ENCODE measurements at places on chromosomes 12 and 14. TPM values are rescaled to one million over a fixed set of nuclear protein-coding genes. Genes with fewer than 3 reads are reported as not detected.

OTUB2 gene
- 1.4 TPM for total RNA-seq

STAT6 gene
- 189 TPM for total RNA-seq

DNA sequence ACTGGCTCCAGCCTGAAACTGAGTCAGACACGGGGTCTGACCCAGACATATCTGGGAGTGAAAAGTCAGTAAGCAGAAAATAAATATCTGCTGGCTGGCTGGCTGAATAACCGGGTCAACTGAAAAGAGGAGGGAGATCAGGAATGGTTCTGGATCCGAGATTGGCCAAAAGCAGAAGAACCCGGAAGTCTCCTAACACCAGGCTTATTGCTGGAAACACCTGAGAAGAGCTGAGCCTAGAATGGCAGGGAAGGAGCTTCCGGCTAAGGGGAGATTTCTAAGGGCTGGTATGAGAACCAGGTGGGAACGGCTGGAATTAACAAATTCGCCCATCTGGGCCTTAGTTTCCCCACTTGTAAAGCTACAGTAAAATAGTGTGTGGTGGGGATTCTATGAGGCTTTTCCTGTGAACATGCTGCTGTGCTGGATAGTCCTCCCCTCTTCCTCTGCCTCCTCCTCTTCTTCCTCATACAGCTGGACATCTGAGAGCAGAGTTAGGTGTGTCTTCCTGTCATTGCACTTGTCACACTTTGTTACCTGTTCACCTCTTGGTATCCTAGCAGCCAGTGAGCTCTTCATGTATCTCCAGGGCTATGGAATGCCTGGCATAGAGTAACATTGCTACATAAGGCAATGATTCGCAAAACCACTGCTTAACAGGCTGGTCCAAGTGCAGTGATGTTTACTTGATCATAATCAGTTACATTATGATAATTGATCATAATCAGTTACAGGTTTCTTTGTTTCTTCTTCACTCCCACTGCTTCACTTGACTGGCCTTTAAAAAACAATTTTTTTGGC is 2.0 kb upstream of the SHMT2 start:
- H3K27ac ChIP-seq: no peak overlapping the region
- peaks cover 77% of the 10 kb centered on the region for H3K4me1 ChIP-seq
- peaks cover 38% of the 10 kb centered on the region for H3K27me3 ChIP-seq
- peaks cover 30% of the 10 kb centered on the region for H3K36me3 ChIP-seq
- no peak for DNase-seq

GRCh38 chr12:71134405-71134804 is 23.4 kb downstream of the TSPAN8 start:
- H3K4me3 ChIP-seq: no peak overlapping the region
- H3K27me3 ChIP-seq: no peaks in the 10 kb centered on the region
- no peaks in the 10 kb centered on the region for H3K4me1 ChIP-seq
- H3K27ac ChIP-seq: no peak overlapping the region

- no peaks in the 10 kb centered on the region for H3K27me3 ChIP-seq
- no peaks in the 10 kb centered on the region for H3K36me3 ChIP-seq
- DNase-seq: peak; percentile 59
- peaks cover 68% of the 10 kb centered on the region for H3K4me1 ChIP-seq
These were observed 1061.8 kb downstream of the BCL11B start for GRCh38 chr14:98210045-98210672.

SLC6A13 gene
- total RNA-seq: not detected

DNA sequence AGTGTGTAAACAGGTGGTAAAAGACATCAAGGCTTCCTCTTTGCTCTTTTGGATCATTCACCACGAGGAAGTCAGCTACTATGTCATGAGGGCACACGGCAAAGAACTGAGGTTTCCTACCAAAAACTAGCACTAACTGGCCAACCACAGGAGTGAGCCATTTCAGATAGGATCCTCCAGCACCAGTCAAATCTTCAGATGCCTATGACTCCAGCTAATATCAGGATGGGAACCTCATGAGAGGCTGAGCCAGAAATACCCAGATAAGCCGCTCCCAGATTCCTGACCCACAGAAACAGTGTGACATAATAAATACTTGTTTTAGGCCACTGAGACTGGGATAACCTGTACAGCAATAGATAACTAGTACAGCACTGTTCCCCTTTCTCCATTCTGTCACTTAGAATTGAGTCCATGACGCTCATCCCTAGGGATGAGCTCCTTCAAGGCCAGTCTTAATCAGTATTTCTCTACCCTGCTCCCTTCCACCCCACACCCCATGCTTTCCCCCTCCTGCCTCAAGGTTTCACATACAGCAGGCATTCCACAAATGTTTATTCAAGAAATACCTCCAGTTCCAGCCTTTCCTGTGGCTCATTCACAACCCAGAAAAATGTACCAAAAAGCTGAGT is 68.4 kb downstream of the PPM1H start:
- H3K4me3 ChIP-seq: no peak overlapping the region
- DNase-seq: no peak
- peaks cover 10% of the 10 kb centered on the region for H3K27me3 ChIP-seq
- H3K4me1 ChIP-seq: no peaks in the 10 kb centered on the region
- H3K36me3 ChIP-seq: no peaks in the 10 kb centered on the region

DTX3 gene
- total RNA-seq: 15.4 TPM

GRCh38 chr12:87687362-87687761 is 341.8 kb downstream of the C12orf50 start:
- H3K27me3 ChIP-seq: no peaks in the 10 kb centered on the region
- DNase-seq: no peak
- no peak overlapping the region for H3K4me3 ChIP-seq
- H3K36me3 ChIP-seq: no peaks in the 10 kb centered on the region
- H3K4me1 ChIP-seq: no peaks in the 10 kb centered on the region
- no peak overlapping the region for H3K27ac ChIP-seq

DNA sequence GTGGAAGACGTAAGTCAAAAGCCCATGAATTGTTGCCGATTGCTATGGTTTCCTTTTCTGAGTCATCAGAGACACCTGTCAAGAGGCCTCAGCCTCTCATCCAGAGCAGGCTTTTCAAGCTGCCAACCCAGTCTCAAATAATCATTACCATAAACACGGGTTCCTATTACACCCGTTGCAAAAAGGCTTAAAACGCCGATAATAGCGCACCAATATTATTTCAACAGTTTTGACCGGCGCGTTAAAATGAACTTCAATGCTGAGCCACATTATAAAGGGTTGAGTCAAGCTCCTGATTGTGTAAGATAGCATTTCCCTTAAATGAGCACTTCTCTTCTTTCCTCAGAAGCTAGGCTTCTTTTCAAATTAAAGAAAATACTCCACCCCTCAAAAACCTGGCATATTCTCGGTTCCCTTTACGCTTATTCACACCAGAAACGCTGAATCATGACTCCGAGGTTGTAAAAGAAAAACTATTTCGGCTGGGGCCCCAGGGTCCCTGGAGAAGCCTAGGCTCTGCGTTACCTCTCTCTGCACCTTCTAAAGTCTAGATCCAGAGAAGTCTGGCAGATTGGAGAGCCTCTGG is 1.4 kb downstream of the TMTC1 start:
- peaks cover 36% of the 10 kb centered on the region for H3K27me3 ChIP-seq
- H3K36me3 ChIP-seq: no peaks in the 10 kb centered on the region
- no peak for DNase-seq

DNA sequence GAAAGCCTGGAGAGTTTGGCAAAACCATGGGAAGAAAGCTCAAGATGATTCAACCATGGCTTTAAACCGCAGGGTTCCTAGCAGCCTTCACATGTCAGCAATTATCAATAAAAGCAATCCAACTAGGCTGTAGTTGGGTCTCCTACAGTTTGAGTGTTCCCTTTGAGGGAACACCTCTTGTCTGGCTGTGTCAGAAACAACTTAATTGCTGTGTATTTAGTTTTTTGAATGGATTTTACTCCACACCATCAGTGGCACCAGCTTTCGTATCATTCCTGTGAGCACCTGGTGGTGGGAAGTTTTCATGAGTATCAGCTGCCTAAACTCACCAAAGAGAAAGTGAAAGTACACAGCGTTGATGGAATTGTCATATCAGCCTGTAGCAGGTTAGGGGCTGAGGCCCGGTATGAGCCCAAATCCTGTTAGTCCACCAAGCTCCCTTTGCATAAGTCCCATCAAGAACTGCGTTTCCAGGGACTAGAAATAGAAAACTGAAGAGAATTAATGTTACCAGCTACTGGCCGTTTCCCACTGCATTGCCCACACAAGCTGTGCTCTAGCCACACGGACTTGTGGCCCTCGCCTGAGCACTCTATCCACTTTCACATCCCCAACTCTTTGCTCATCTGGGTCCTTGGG is 10.9 kb upstream of the IL26 start:
- H3K4me1 ChIP-seq: peaks cover 56% of the 10 kb centered on the region
- no peaks in the 10 kb centered on the region for H3K27me3 ChIP-seq
- H3K36me3 ChIP-seq: peaks cover 14% of the 10 kb centered on the region
- peak; percentile 57 for DNase-seq
- peak overlapping the region; percentile 91 for H3K27ac ChIP-seq

CDH24 gene
- total RNA-seq: 1.6 TPM

DNA sequence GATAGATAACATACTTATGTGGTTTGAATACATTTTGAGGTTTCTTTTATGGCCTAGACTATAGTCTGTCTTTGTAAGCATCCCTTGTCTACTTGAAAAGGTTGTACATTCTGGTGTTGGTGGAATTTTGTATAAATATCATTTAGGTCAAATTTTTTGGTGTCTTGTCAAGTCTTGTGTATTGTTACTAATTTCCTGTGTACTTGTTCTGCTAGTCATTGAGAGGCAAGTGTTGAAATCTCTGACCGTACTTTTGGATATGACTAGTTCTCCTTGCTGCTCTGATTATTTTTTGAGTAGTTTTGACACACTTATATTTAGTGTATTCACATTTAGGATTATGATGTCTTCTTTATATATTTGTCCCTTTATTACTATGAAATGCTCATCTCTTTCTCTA is 219.6 kb downstream of the CCDC91 start:
- H3K36me3 ChIP-seq: peaks cover 4% of the 10 kb centered on the region
- DNase-seq: no peak
- H3K27ac ChIP-seq: no peak overlapping the region
- no peaks in the 10 kb centered on the region for H3K4me1 ChIP-seq
- no peak overlapping the region for H3K4me3 ChIP-seq
- H3K27me3 ChIP-seq: no peaks in the 10 kb centered on the region

TPH2 gene
- total RNA-seq: not detected

DNA sequence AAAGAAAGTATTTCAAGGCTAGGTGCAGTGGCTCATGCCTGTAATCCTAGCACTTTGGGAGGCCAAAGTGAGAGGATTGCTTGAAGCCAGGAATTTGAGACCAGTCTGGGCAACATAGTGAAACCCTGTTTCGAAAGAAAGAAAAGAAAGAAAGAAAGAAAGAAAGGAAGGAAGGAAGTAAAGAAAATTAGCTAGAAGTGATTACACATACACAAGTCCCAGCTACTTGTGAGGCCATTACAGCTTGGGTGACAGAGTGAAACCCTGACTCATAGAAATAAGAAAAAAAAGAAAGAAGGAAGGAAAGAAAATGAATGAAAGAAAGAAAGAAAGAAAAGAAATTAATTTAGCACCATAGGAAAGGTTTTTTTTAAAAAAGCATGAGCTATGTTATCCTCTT is 33.3 kb upstream of the PPP1CC start:
- peaks cover 3% of the 10 kb centered on the region for H3K36me3 ChIP-seq
- no peaks in the 10 kb centered on the region for H3K27me3 ChIP-seq
- no peak for DNase-seq
- H3K4me3 ChIP-seq: no peak overlapping the region
- peaks cover 48% of the 10 kb centered on the region for H3K4me1 ChIP-seq
- H3K27ac ChIP-seq: peak overlapping the region; percentile 78

DNA sequence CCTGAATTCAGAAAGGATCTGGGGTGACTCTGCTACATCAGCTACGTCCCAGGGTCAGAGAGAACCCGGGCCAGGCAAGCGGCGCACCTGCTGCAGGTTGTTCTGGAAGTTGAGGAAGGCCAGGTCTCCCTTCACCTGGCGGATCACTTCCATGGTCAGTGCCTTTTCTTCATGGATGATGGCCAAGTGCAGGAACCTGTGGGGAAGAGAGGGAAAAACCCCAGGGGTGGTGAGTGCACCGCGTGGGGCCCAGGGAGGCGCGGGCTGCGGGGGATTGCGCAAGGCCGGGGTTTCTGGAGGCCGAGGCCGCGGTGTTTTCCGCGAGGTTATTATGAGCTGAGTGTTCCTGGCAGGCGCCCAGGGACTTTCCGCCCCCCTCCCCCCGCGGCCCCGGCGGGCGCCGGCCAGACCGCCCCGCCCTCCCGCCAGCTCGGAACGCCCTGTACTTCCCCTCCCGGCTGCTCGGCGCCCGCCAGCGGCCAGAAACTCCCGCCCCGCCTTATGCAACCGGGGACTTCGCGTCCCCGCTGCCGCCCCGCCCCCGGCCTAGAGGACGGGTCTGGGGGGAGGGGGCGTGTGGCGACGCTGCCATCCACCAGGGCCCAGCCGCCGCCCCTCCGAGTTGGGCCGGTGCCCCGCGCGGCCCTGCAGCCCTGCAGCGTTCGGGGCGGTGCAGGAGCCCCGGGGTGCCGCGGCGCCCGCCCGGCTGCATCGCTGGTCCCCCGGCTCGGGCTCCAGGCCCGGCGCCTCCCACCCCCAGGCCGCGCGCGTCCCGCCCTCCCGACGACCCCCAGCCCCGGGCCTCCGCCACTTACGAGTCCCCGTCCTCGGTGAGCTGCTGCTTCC is 723 bp downstream of the NFKBIA start:
- peaks cover 47% of the 10 kb centered on the region for H3K36me3 ChIP-seq
- H3K27ac ChIP-seq: peak overlapping the region; percentile 97
- peak; percentile 91 for DNase-seq
- H3K27me3 ChIP-seq: no peaks in the 10 kb centered on the region

FOXM1 gene
- total RNA-seq: 142 TPM

- DNase-seq: no peak
- no peaks in the 10 kb centered on the region for H3K27me3 ChIP-seq
- peaks cover 3% of the 10 kb centered on the region for H3K36me3 ChIP-seq
- no peak overlapping the region for H3K27ac ChIP-seq
- no peak overlapping the region for H3K4me3 ChIP-seq
These were observed 98.6 kb downstream of the VRK1 start for GRCh38 chr14:96895658-96896271.

- DNase-seq: no peak
- H3K4me3 ChIP-seq: no peak overlapping the region
- no peak overlapping the region for H3K27ac ChIP-seq
- peaks cover 9% of the 10 kb centered on the region for H3K4me1 ChIP-seq
- peaks cover 32% of the 10 kb centered on the region for H3K36me3 ChIP-seq
These were observed 190.2 kb upstream of the SLC38A2 start for GRCh38 chr12:46562625-46563225.

ADAM20 gene
- 0.47 TPM for total RNA-seq

GZMB gene
- 354 TPM for total RNA-seq

- no peak overlapping the region for H3K27ac ChIP-seq
- H3K27me3 ChIP-seq: no peaks in the 10 kb centered on the region
- no peaks in the 10 kb centered on the region for H3K36me3 ChIP-seq
- H3K4me3 ChIP-seq: no peak overlapping the region
- DNase-seq: no peak
These were observed 128.3 kb upstream of the STXBP6 start for GRCh38 chr14:25178255-25178654.

FAM90A1 gene
- 0.10 TPM for total RNA-seq

All from activated CD8-positive, alpha-beta T cell treated with anti-CD3 and anti-CD28 coated beads, Interleukin-2, amount 10 ng/mL, durations not matched to agents 7 days and 5 days (primary cell).